GM04503 (cell line): ENCODE measurements at places on chromosomes 7 and 10.

- no peak for DNase-seq
Observed at GRCh38 chr10:10293481-10293951, 724.2 kb upstream of the CELF2 start.

DNA sequence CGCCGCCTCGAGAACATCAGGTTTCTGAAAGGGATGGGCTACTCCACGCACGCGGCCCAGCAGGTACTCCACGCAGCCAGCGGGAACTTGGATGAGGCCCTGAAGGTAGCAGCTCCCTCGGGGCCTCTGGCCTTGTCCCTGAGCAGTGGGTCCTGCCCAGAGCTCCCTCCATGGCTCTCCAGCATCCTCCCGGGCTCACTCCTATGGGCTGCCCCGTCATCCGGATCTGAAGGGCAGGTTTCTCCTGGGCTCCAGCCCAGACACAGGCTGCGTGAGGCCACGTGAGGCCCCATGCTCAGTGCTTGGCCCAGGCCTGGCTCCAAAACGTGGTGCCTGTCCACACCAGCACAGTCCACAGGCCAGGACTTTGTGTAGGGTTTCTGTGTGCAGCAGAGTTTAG, 32.5 kb downstream of the NUB1 start:
- no peak for DNase-seq

- DNase-seq = no peak
Observed at GRCh38 chr10:99937630-99938029, 72.1 kb downstream of the DNMBP start.

GRCh38 chr7:5437987-5438386, 14.4 kb upstream of the TNRC18 start:
- DNase-seq = no peak

DNA sequence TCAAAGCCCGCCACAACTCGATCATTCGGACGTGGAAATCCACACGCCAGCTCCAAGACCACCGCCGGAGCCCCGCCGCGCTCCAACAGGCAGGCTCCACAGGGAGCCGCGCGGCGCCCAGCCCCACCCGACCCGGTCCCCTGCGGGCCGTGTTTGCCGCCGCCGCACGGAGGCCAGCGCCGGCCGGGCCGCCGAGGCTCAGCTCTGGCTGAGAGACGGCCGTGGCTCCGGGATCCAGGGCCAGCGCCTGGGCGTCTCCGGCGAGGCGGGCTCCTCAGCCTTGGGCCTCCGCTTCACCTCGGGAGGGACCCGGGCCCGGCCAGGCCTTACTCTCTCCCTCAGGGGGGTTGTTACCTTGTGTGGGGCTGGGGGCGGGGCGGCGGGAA, 333 bp downstream of the SMNDC1 start:
- no peak for DNase-seq

DNA sequence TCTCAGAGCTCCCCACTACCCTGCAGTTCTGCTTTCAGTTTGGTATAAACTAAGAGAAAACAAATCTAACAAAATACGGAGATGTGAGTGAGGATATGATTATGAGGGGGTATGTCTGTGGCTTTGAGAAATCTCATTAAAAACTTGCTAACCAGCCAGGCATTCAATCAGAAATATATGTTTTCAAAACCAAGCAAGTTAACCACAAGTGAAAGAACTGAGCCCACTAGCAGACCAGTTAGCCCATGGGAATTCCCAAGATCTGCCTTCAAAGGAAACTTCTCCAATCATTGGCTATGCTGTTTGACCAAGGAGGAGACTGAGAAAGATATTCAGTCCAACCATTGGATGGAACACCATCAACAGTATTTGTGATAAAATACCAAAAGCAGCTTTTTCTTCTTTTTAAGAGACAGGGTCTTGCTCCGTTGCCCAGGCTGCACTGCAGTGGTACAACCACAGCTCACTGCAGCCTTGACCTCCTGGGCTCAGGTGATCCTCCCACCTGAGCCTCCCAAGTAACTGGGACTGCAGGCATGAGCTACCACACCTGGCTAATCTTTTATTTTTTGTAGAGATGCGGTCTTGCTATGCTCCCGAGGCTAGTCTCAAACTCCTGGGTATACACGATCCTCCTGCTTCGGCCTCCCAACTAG, 41.2 kb downstream of the FGFR2 start:
- no peak for DNase-seq

DNA sequence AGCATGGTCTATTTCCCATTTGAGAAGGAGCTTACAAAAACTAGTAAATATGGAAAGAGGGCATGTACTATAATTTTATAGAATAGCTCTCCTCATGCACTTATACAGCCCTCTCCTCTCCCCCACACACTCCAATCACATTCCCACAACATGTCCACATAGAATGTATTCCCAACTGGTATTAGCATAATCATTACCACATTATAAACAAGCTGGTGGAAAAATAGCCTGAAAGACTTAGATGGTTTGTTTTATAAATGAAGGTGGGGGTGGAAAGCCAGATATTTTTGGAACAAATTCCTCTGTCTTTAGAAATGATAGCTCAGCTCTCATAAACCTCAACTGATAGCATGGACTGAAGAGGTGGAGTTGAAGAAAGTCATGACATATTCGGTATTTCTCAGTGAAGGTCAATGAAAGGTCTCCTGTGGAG, 410.1 kb downstream of the SUGCT start:
- DNase-seq = no peak

DNA sequence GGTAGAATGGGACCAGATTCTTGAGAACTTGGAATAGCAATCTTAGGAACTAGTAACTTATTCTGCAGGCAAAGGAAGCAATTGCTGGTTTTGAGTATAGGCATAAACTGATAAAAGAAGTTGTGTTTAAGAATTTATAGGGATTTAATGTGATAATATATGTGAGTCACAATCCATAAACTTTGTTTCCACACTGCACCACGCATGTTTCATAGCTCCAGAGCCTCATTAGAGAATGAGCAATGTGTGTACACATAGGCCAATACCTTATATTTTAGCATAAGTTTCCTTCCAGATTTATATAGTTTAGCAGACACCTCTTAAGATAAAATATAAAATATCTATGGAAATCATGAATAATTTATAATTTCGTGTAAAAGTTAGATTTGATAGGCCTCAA, 175.5 kb upstream of the SEMA3A start:
- DNase-seq = no peak

DNA sequence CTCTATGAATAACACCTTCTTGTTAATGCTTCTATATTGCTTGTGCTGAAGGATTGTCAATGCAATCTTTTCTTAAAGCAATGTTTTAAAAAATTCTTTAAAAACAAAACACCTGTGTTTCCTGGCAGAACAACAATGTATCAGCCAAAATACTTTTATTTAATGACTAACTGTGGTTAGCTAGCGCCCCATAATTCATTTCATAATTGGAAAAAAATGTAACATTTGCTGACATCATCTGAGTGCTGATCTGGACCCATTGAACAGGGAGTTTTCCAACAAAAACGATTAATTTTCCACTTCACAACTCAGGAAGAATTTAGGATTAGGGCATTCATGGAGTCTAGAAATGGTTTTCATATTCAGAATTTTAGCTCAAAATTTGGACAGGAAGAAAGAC, 137.6 kb upstream of the CDK6 start:
- no peak for DNase-seq

GRCh38 chr10:132925071-132925561, 17.3 kb downstream of the CFAP46 start:
- DNase-seq = no peak

GRCh38 chr7:55493408-55493807, 78.9 kb downstream of the VOPP1 start:
- no peak for DNase-seq

- peak; percentile 46 for DNase-seq
Observed at GRCh38 chr7:158778471-158778870, 50.8 kb downstream of the ESYT2 start.

DNA sequence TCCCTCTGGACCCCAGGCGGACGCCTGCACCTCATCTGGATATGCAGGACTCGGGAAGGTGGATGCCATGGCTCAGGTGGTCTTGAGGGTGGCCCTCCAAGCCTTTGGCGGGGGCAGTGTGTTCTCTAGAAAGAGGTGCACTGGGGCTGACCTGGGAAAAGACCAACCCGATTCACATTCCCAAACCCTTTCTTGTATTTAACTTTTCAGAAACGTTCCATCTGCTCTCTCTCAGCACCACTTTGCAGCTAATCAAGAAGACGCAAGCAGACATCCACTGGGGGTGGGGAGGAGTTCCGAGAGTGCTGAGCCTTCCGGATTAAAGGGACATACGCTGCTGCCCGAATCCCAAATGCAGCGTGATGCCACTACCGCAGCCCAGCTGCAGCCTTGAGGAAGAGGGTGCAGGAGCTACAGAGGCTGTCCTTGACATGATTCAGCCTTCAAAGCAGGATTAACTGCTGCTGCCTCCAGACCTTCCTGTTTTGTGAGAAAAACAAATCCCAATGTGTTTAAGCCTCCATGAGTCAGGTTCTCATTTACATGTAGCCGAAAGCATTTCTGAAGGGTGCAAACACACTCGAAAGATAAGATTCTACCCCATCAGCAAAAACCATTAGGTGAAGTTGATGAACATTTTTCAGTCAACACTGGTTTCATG, 39.9 kb downstream of the RBM17 start:
- no peak for DNase-seq

DNA sequence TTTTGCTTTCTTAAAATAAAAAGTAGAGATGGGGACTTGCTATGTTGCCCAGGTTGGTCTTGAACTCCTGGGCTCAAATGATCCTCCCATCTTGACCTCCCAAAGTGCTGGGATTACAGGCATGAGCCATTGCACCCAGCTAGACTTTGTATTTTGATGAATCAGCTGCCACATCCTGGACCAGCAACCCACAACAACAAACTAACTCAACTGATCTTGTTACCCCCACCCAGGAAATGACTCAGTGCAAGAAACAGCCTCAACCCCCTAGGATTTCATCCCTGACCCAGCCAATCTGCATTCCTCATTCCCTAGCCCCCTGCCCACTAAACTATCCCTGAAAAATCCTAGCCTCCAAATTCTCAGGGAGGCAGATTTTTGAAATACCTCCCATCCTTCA, 123.8 kb downstream of the IPMK start:
- no peak for DNase-seq

DNA sequence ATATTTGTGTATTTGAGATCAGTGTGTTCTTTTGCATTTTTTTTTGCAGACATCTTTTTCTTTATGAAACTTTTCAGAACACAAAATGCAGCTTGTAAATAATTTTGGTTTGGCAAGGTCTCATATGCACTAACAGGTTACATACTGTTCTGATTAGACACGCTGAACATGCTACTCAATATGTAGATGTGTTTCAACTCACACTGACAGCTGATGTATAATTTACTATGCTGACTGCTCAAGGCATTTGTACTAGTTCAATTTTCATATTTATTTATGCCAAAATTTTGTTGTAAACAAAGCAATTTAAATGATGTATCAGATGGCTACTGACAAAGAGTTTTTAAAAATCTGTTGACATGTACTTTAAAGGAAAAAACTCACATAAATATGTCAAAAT, 123.8 kb downstream of the TFEC start:
- DNase-seq = no peak

DNA sequence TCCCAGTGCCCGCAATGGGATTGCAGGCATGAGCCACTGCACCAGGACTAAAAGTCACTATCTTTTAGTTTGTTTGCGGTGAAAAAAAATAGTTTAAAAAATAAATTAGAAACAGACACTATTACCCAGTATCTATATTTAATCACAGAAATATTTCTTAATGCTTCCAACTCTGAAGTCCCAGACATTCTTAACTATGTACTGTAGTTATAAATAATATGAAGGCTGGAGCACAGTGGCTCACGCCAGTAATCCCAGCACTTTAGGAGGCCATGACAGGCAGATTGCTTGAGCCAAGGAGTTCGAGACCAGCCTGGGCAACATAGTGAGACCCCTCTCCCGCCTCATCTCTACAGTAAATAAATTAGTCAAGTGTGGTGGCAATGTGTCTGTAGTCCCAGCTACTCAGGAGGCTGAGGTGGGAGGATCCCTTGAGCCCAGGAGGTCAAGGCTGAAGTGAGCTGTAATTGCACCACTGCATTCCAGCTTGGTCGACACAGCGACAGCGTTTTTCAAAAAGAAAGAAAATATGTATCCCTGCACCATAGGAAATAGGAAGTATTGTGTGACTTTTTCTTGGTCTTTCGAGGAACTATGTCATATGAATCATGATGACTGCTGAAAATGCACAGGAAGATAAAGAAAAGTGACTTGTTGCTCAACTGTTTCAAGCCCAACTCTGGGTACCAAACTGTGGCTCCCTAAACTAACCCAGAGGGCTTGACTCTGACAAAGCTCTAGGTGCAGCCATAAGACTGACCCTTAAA, 74.9 kb upstream of the STEAP1B start:
- DNase-seq = no peak

DNA sequence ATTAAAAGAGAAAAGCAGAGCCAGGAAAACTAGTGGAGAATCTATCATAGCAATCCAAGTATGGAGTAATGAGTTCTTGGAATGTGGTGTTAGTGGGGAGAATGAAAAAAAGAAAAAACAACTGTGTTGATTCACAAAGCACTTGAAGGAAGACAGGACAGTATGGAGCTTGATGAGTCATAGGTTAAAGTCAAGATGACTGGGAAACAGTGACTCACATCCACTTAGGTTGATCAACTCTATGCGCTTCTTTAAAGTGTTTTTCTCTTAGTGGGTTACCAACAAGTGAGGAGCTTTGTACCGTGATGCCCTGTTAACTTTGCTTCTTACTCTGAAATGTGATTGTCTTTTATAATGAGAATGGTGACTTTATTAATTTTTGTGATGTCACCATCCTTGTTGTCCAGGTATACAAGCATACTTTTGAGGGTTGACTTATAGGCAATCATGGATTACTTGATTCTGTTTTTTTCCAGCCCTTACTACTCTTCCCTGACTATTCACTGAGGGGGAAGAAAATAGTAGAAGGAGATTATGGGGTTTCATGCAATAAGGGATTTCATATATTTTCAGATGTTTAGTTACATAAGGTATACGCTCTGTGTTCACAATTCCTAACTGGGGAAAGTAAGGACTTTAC, 32.1 kb upstream of the MDFIC start:
- DNase-seq = peak; percentile 94

DNA sequence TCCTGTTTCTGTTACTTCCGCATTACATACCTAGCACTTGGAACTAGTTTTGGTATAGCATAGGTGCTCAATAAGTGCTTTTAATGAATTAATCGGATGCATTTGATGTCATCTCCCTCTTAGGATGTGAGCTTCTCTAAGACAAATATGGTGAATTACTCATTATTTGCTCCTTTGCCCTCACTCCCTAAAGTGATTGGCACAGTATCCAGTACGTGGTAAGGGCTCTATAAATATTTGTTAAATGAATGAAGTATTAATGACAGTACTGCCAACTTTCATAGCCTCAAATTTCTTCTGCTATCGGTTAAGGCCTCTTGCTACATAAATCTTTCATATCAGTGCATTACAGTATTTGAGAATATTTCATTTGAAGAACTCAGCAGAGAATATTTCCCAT, 75.9 kb upstream of the ARID5B start:
- no peak for DNase-seq

- DNase-seq = peak; percentile 74
Observed at GRCh38 chr10:120455004-120455403, 2.0 kb upstream of the PLPP4 start.

DNA sequence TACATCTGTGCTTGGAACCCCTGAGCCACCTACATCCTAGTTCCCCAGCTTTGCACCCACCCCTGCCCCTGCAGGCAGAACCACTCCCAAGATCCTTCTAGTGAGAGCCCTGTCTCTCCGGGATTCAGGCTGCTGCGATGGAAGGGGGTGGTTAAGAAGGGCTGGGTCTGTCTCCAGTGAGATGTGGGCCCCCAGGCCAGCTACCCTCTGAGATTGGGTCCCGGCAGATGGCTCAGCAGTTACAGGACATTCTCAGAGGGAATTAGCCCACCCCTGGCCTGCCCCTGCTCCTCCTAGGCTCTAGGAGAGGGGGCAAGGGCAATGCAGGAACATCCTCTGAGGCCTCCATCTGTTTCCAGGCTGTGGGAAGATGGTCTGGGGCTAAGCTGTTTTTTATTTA, 27.7 kb downstream of the SLC29A3 start:
- DNase-seq = no peak
